Pancreas (tissue), 10 donors: ENCODE measurements at places on chromosomes 6 and 20.

DNA sequence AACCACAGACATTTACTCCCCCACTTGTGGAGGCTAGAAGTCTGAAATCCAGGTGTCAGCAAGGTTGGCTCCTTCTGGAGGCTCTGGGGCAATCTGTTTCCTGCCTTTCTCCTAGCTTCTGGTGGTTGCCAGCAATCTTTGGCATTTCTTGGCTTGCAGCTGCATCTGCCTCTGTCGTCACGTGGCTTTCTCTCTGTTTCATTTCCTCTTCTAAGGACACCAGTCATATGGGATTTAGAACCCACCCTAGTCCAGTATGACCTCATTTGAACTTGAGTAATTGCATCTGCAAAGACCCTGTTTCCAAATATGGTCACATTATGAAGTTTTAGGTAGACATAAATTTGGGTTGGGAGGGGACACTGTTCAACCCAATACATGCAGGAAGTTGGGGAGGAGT lies 56.2 kb upstream of the EPB41L1 start:
- DNase-seq: no peak

DNA sequence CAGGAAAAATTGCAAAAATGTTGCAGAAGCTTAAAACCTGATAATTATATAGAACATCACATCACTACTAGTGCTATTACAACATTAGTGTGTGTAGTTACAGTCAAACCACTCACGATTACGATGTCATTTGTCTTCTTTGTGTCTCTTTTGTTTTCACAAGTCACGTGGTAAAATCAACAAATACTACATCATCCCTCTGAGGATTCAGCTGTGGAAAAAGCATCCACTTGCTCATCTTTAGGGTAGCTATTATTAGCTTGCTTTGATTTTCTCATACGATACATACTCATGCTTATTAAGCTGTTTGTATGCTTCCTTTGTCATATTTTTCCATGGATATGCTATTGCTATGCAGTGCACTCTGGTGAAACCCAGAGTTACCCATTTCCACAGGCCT lies 22.2 kb upstream of the ATXN1 start:
- DNase-seq: no peak

DNA sequence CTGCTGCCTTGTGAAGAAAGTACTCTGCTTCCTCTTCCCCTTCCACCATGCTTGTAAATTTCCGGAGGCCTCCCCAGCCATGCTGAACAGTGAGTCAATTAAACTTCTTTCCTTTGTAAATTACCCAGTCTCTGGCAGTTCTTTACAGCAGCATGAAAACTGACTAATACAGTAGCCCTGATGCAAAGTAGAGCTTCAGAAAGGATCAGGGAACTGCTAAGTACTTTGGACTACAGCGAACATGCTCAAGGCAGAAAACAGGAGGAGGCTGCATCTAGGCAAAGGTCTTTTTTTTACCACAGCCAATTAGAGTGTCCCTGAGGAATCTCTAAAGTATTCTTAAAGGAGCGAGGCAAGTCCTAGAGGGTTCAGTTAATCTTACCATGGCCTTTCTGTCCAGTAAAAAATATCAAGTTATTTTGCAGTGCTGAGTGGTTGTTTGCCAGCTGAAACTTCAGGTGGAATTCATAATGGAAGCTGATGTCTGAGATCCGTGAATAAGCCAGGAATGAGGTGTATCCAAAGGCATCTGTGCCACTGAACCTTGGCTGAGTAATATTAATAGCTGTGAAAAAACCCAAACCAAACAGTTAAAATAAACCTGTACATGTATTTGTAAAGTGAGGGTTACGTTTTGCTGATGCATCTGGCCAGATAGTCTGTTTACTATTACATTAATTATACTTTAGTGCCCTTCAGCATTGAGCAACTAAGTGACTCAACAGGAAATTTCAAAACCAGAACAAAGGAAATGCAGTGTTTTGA lies 170.4 kb downstream of the PHF3 start:
- peak; percentile 49 for DNase-seq

DNA sequence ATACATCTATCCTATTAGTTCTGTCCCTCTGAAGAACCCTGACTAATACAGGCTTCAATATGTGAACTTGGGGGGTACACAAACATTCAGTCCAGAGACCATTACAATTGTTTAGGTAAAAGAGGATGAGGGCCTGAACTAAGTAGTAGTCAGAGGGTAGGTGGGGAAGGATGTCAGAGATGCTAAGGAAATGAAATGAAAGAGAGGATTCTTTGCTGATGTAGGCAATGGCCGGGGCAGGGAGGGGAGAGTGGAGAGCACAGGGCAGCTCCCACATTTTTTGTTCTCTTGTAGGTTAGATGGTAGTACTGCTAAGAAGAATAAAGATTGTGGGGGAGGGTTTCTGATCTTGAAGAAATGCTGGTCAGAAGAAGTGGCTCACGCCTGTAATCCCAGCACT lies 60.8 kb downstream of the SOX4 start:
- no peak for DNase-seq

DNA sequence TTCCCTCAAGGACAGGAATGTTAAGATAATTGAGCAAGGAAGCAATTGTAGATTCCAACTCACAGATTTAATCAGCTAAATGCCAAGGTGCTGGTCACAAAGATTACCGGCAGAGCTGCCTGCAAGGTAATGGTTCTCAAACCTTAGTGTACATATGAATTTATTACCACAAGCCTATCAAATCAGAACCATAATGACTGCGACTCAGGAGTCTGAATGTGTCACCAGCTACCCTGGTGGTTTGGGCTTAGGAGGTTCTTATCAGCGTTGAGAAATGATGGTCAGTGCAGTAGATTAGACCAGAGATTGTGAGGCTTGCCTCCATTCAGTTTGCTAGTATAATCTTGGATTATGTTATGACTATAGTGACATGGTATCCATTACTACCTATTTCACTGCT lies 78.9 kb downstream of the MTFR2 start:
- DNase-seq: no peak

DNA sequence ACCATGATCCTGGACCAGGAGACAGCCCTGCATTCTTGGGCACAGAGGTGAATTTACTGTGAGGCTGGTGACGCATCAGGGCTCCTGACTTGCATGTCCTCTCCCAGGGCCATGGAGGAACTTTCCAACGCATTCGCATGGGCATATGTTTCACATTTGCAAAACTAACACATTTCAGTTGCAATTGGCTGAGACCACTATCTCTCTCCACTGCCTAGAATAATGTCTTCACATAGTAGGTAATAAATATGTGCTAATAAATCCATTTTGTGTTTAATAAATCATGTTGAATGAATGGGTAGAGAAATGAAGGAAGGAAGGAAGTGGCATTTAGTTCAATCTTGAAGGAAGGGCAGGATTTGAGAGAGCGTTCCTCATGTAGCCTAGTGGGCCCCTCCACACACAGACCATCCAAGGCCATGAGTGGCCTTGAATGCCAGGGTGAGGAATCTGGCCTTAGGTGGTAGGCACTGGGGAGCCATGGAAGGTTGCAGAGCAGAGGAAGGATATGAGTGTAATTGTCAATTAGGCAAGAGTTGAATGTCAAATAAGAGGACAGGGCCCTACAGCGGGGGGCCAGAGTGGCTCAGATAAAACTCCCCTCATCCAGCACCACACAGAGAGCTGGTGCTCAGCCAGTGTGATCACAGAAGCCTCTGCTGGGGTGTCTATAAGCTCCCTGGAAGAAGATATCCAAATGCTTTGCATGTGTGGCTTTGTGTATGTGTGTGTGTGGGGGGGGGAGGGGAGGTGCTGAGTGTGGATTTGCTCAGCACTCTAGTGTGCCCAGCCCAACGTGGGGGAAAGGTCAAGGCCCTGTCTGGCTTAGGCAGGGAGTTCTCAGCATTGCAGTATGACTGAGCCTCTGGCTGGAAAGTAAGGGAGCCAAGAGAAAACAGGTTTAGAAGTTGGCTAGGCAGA lies 30.9 kb upstream of the CCN5 start:
- DNase-seq: no peak
